ENCODE measurements at places on chromosomes 6 and 20. TPM values are rescaled to one million over a fixed set of nuclear protein-coding genes. Genes with fewer than 3 reads are reported as not detected.

GRCh38 chr6:122817766-122818165 lies 28.7 kb downstream of the SMPDL3A start:
- DNase-seq: no peak

MEP1A gene
- not detected for total RNA-seq

DNA sequence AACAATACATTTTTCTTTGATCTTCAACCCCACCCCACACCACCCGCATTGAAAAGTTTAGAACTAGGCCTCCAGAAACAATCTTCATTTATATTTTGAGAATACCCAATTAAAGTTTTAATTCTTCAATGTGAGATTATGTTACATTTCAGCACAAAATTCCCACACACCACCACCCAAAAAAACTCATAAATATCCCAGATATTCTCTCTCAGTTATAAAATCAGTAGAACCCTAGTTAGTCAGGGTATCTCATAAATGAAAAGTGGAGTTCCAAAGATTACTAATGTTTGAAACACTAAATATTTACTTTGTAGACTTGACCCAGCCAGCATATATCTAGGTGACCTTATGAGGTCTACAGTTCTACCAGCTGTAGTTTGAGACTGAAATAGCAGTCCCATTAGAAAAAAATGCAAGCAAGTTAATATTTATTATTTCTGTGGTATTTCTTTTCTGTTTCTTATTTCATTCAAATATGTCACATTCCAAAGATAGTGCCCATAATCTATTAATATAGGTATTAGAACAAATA lies 371.0 kb downstream of the TENT5A start:
- DNase-seq: no peak

VWA7 gene
- total RNA-seq: 0.57 TPM

- DNase-seq: no peak
These were observed 94.2 kb downstream of the RREB1 start for GRCh38 chr6:7201732-7202541.

DNA sequence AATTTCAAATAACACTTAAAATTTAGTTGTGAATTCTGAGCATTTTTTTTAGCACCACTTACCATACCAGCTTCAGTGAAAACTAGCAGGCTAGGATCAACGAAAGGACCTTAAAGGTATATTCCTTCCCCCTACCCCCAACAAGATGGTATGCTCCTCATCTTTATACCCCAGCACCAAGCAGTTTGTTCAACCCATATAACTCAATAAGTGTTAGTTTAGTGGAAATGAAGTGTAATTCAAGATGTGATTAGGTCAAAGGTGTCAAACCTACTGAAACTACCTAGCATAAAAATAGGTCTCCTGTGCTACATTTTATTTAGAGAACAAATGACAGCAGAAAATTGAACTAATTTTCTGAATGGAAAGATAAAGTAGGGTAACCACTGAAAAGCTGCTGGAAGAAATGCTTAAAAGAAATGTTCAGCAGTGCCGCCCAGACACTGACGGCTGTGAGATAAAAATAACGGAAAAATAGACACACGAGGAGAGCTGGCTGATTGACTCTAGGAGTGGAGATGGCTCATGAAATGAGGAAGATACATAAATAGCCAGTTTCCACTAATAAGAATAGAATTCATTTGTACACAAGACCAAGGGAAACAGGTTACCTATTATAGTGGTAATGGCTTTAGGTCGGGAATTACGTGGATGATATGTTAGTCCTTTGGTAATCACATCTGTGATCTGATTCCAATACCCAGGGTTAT lies 94.8 kb downstream of the IPCEF1 start:
- DNase-seq: no peak

DNA sequence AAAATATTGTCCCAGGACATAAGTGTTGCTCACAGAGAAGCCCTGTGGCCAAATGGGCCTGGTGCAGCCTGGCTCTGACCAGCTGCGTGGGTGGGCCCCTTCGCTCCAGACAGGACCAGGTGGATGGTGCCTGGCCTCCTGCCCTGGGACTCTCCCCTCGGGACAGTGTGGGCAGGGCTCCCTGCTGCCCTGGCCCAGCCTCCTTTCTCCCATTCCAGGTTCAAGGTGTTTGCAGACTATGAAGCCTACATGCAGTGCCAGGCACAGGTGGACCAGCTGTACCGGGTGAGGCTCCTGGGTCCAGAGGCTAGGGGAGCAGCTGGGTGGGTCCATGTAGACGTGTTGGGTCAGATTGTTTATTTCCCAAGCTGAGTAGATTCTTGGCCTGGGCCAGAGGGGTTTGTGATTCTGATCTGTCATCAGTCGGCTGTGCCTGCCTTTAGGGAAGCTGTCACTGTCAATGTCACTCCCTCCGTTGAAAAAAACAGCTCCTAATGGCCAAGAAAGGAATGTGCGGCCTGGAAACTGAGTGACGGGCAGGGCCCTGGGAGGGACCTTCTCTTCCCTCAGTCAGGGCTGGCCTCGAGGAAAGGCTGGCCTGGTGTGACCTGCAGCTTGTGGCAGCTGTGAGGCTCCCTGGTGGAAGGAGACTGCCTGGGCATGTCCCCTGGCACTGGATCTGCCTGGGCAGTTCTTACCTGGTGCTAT lies 47.7 kb downstream of the PYGB start:
- no peak for DNase-seq

DNA sequence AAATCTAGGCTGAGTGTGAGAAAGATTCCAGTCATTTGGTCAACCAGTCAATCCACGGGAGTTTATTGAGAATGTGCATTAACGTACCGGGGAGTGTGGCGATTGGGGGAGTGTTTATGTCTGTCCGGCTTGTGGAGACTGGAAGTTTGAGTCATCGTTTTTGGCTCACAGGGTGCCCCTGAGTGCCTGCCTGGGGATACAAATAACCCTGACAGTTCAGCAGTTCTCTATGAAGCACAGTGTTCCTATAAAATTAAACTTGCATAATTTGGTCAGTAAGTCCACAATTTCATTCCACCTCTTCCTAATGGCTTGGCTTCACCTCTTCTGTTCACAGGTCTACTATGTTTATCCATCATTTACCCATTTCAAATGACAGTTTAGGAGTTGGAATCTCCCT lies 72.6 kb upstream of the PLEKHG1 start:
- DNase-seq: no peak

DNA sequence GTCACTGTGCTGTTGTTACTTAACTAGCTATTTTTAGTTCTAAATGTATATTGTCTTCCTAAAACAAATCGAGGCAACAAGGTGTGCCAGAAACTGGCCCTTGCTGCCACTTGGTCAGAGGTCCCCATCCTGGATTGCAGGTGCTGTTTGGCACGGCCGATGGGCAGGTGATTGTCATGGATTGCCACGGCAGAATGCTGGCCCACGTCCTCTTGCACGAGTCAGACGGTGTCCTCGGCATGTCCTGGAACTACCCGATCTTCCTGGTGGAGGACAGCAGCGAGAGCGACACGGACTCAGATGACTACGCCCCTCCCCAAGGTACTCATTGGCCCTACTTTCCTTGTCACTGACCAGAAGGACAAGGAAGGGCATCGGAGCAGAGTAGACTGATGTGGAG lies 111.0 kb upstream of the TMEM181 start:
- no peak for DNase-seq

All from esophagus squamous epithelium (tissue), 5 donors.